ENCODE measurements at places on chromosomes 7 and 10. TPM values are rescaled to one million over a fixed set of nuclear protein-coding genes. Genes with fewer than 3 reads are reported as not detected.

DNA sequence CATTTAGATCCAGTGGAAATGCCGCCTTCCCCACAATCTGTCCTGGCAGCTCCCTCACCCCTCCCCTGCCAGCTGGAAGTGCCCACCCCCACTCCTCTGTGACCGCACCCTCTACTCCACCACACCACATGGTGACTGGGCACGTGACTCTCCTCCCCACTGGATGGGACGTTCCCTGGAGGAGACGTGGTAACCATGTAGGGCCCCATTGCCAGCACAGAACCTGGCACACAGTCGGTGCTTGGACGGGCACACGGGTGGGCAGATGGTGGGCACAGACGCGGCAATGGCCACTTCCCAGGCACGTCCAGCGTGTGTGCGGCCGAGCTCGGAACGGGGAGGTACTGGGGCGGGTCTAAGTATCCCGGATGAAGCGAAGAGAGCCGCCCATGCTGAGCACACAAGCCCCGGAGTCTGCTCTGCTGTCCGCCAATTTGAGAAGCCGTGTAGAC lies 245.6 kb downstream of the MAD1L1 start:
- no peak for DNase-seq
- H3K36me3 ChIP-seq: no peaks in the 10 kb centered on the region
- peak overlapping the region; percentile 44 for H3K4me3 ChIP-seq

DNA sequence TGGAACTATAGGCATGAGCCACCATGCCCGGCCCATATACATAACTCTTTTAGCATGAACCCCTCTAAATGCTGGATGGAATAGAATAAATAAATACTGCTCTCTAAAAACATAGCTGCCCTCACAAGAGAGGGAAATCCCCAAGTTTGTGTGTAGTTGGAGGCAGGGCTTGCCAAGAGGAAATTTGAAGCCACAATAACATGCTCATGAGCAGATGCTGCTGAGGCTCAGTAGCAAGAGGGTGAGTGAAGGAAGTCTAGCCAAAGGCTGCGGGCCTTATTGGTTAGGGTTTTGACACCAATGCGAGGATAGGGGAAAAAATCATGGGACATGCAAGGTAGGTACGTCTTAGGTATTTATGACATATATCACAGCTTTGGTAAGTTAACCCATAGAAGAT lies 17.3 kb downstream of the TPK1 start:
- H3K4me1 ChIP-seq: peaks cover 59% of the 10 kb centered on the region
- H3K4me3 ChIP-seq: no peak overlapping the region
- H3K27me3 ChIP-seq: no peaks in the 10 kb centered on the region
- peak; percentile 73 for DNase-seq

DNA sequence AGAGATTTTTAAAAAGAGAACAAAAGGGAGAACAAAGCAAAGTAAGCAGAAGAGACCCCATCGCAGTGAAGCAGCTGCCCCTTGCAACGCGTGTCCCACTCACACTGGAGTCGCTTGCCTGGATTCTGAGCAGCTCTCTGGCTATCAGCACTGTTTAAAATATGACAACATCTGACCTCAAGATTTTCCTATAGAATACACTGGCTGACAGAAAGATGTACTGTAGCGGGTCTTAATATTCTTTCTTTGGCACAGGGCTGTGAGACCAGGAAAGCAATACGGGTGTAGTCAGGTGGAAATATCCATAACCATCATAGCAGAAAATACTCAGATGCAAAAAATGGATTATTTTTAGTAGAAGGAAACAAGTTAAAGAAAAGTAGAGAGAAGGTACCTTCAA lies 125.7 kb upstream of the TNS3 start:
- DNase-seq: no peak
- H3K36me3 ChIP-seq: no peaks in the 10 kb centered on the region
- H3K27ac ChIP-seq: no peak overlapping the region
- H3K27me3 ChIP-seq: no peaks in the 10 kb centered on the region
- no peaks in the 10 kb centered on the region for H3K4me1 ChIP-seq
- no peak overlapping the region for H3K4me3 ChIP-seq

GRCh38 chr10:21501091-21501490 lies 24.4 kb downstream of the SKIDA1 start:
- peaks cover 30% of the 10 kb centered on the region for H3K27me3 ChIP-seq
- H3K36me3 ChIP-seq: no peaks in the 10 kb centered on the region
- DNase-seq: no peak
- H3K4me1 ChIP-seq: peaks cover 14% of the 10 kb centered on the region

GRCh38 chr10:32437334-32437733 lies 8.6 kb upstream of the CCDC7 start:
- no peak overlapping the region for H3K4me3 ChIP-seq
- H3K4me1 ChIP-seq: no peaks in the 10 kb centered on the region
- no peaks in the 10 kb centered on the region for H3K27me3 ChIP-seq
- H3K36me3 ChIP-seq: no peaks in the 10 kb centered on the region
- no peak overlapping the region for H3K27ac ChIP-seq

DNA sequence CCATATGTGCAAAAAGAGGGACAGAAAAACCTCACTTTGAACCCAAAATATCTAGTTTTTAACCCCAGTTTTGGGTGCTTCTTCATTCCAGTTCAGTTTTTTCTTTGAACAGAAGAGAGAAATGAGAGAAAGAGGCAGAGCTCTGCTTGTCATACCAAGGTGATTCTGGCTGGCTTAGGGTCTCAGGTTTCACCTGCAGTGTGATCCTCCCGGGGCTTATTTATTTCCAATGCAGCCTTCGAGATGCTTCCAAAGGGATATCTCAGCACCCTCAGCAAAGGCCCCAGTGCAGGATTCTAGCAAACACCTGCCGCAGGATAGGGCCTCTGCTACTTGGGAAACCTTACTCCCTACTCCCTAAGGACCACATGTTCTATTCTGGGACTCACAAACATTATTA lies 131.3 kb downstream of the WDR11 start:
- no peak overlapping the region for H3K27ac ChIP-seq
- no peaks in the 10 kb centered on the region for H3K36me3 ChIP-seq
- no peaks in the 10 kb centered on the region for H3K4me1 ChIP-seq
- no peak for DNase-seq
- H3K27me3 ChIP-seq: no peaks in the 10 kb centered on the region

DNA sequence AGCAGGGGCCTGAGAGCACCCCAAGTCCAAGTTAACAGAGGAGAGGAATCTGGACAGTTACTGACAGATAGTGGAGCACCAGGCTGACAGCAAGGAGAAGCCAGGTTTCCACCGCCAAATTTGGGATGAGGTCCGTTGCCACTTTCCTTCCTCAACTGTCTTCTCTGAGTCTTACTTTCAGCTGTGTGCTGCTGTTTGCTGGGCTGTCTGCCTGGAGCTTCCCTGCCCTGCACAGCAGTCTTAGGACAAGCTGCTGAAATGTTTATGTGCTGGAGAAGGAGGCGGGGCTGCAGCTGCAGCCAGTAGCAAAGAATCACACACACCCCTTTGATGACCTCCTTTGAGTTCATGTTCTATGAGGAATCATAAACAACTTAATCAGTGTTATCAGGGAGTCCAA lies 17.4 kb upstream of the CYP3A7 start:
- DNase-seq: no peak
- no peak overlapping the region for H3K27ac ChIP-seq
- H3K4me3 ChIP-seq: no peak overlapping the region
- no peaks in the 10 kb centered on the region for H3K36me3 ChIP-seq
- H3K4me1 ChIP-seq: no peaks in the 10 kb centered on the region

- no peak overlapping the region for H3K27ac ChIP-seq
- no peak for DNase-seq
- H3K36me3 ChIP-seq: no peaks in the 10 kb centered on the region
- H3K4me1 ChIP-seq: no peaks in the 10 kb centered on the region
Observed at GRCh38 chr7:158390460-158390859, 197.2 kb downstream of the PTPRN2 start.

- no peaks in the 10 kb centered on the region for H3K36me3 ChIP-seq
- H3K4me1 ChIP-seq: no peaks in the 10 kb centered on the region
- no peaks in the 10 kb centered on the region for H3K27me3 ChIP-seq
- H3K27ac ChIP-seq: no peak overlapping the region
- no peak overlapping the region for H3K4me3 ChIP-seq
- no peak for DNase-seq
Observed at GRCh38 chr10:14736600-14737081, 38.1 kb downstream of the FAM107B start.

The HABP2 gene
- total RNA-seq: not detected

DNA sequence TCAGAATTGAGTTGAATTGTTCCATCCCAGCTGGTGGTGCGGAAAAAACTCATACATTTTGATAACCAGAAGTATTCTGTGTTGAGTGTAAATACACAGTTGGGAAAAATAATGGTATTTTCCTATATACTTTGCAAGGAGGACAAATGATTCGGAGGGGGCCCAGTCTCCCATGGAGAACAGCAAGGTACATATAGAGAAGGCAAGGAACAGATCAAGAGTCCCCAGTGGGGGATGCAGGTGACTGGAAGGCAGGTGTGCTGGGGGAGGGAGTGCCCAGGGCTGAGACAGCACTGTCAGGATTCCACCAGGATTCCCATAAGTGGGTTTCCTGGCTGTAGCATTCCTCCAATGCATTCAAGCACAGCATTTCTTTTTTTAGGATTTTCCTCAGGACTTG lies 10.8 kb upstream of the ADCY1 start:
- no peaks in the 10 kb centered on the region for H3K36me3 ChIP-seq
- H3K27ac ChIP-seq: no peak overlapping the region
- DNase-seq: no peak
- H3K4me3 ChIP-seq: no peak overlapping the region
- no peaks in the 10 kb centered on the region for H3K4me1 ChIP-seq
